ENCODE measurements at places on chromosomes 16 and 17.

GRCh38 chr16:12468552-12468951 lies 335.1 kb downstream of the CPPED1 start:
- DNase-seq: no peak

DNA sequence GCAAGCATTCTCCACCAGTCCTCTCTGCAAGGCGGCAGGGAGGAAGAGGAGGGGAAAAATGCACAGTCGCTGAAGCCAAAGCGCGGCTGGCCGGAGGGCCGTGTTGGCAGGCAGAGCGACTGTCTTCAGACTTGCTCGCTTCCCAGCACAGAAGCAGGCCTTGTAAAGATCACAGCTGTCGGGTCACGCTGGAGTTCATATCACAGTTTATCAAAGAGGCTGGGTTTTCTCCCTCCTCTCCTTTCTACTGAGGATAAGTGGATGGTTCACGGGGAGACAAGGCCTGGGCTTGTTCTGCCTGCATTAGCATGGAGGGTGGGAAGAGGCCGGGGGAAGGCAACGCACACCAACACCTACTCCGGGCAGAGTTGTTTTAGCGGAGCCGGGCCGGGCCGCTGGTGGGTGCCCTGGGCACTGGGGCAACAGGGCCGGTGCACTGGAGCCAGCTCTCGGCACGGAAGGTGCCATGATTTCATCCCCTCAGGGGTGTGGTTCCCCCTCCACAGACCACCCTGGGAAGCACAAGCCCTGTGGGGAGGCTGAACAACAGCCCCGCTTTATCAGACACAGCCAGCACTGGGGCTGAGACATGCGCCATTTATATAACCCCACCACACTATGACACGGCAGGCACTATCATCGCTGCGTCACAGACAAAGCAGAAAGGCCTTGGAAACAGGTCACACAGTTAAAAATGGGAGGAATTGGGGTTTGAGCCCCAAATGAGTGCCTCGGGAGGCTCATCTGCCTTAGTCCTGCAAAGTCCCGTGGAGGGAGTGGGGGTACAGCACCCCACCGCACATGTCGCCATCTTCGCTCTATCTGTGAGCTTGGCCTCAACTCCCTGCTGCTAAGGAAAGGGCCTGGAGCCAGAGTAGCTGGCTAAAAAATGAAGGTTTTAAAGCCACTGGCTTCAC lies 40.3 kb upstream of the MTSS2 start:
- DNase-seq: no peak

GRCh38 chr17:1725642-1726511 lies 1.4 kb downstream of the WDR81 start:
- no peak for DNase-seq

DNA sequence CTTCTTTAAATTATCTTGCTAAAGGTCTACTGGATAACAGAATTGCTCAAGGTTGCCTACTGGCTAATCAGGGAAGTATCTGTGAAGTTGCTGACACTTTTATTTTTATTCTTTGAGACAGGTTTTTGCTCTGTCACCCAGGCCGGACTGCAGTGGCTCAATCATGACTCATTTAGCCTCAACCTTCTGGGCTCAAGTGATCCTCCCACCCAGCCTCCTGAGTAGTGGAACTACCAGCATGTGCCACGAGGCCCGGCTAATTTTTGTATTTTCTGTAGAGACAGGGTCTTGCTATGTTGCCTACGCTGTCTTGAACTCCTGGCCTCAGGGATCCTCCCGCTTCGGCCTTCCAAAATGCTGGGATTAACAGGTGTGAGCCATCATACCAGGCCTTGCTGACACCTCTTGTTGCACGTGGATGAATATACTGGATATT lies 43.1 kb downstream of the GLG1 start:
- no peak for DNase-seq

GRCh38 chr17:74918906-74919305 lies 4.1 kb downstream of the USH1G start:
- no peak for DNase-seq

- DNase-seq: peak; percentile 77
Measured at GRCh38 chr17:60135151-60135950, 14.4 kb upstream of the CA4 start.

GRCh38 chr17:80613732-80614071 lies 69.1 kb downstream of the RPTOR start:
- no peak for DNase-seq

GRCh38 chr17:32854207-32854606 lies 22.7 kb downstream of the MYO1D start:
- no peak for DNase-seq

GRCh38 chr17:48374650-48375230 lies 55.3 kb downstream of the SKAP1 start:
- DNase-seq: no peak

DNA sequence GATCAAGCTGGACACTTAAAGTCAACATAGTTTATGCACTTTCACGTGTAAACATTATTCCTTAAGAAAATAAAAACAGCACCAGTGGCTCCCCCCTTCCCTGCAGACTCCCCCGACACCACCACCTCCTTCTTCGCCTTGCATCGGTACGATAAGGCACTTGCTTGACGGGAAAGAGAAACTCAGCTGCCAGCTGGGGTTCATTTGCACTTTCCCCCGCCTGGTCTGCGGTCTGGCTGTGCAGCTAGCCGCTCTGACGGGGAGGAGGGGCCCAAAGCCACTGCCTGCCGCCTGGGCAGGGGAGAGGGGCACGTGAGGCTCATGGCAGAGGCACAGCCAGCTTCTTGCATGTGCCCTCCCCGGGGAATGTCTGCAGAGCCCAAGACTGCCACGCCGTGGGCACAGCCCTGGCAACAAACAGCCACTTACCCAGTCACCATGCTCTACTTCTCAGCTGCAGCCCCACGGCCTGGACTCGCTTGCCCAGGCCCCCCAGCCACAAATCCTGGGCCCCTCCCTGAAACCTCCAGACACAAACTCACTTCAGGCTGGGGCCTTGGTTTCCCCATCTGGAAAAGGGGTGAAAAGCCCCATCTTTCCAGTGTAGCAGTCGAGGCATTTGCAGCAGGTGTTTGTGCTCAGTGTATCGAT lies 16.5 kb upstream of the PRM1 start:
- peak; percentile 34 for DNase-seq

DNA sequence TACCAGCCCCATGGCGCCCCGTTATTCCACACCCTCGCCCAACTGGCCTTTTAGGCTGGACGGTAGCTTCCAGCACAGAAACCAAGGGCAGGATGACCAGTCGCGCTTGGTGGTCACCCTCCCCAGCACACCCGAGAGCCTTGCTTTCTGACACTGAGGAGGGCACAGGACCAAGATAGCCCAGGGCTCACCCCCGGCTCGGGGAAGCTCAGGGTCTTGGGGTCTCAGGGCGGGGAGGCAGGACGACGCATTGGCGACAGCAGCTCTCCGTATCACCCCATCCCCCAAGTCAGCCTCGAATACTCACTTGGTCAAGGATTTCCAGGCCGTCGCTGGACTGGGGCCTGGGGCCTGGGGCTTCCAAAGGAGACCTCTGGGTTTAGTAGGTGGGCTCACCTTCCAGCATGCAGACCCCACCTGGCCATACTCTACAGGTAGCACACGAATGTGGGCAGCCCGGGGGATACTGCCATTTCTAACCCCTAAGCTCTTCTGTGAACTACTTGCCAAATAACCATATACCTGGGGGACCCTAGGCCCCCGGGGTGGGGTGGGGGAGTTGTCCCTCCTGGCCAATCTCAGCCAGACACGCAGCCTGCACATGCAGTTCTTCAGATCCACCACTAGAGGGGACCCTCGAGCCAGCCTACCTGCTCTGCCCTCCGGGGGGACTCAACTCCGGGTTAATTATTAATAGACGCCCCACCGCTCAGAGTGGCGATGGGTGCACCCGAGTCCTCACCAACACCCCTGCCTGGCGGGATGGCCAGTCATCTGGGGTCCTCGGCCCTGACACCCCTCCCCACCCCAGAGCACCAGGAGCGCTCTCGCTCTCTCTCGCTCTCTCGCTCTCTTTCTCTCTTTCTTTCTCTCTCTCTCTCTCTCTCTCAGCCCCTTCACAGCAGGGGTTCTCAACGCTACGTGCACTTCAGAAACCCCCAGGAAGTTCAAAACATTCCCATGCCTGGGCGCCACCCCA lies 30.0 kb downstream of the TBC1D16 start:
- DNase-seq: peak; percentile 32

DNA sequence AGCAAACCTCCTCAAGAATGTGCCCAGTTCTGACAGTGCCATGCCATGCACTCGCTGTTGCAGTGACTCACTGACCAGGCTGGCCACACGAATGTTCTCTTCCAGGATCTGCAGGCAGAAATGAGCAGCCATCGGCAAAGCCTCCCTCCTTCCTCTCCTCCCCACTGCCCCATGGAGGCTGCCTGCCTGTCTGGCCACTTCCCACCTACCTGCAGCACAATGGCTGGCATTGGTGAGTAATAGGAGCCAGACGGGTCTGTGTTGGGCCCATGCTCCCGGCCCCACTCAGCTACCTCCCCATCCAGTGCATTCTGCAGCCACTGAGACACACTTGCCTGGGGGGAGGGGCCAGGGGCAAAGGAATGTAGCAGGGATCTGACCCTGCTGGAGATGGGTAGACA lies 2.8 kb upstream of the MATCAP1 start:
- DNase-seq: no peak

GRCh38 chr16:86212706-86213436 lies 297.5 kb upstream of the FOXF1 start:
- DNase-seq: no peak

DNA sequence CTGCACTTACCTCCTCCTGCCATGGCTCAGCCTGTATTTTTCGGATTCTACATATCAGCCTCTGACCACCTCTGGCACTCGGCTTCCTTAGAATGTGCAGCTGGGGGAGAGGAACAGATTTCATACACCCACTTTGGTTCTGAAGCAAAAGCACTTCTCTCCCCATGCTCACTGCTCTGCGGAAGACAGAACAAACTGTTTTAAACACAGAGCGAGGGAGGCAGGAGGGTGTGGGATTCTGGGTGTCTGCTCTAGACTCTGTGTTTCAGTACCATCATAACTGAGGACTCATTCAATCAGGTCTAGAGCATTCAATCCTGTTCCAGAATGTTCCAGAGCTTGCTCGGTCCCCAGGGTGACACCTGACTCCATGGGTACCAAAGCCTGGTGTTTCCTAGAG lies 239.1 kb downstream of the GRIN2A start:
- no peak for DNase-seq

DNA sequence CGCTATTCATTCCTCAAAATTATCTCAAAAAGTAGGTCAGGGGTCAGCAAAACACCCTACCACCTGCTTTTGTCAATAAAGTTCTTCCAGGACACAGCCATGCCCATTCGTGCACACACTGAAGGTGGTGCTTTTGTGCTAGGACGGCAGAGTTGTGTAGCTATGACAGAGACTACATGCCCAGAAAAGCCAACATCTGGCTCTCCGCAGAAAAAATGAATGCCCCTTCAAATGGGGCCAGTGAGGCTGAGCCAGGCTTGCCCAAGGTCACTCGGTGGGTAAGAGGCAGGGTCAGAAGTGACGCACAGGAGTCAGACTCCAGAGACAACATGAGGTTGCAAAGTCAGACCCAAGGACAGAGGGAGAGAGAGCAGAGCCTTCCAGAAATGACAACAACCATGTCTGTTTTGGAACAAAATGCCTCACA lies 200.1 kb downstream of the XYLT1 start:
- no peak for DNase-seq

- no peak for DNase-seq
Measured at GRCh38 chr17:31446195-31446967, 54.9 kb downstream of the RAB11FIP4 start.

DNA sequence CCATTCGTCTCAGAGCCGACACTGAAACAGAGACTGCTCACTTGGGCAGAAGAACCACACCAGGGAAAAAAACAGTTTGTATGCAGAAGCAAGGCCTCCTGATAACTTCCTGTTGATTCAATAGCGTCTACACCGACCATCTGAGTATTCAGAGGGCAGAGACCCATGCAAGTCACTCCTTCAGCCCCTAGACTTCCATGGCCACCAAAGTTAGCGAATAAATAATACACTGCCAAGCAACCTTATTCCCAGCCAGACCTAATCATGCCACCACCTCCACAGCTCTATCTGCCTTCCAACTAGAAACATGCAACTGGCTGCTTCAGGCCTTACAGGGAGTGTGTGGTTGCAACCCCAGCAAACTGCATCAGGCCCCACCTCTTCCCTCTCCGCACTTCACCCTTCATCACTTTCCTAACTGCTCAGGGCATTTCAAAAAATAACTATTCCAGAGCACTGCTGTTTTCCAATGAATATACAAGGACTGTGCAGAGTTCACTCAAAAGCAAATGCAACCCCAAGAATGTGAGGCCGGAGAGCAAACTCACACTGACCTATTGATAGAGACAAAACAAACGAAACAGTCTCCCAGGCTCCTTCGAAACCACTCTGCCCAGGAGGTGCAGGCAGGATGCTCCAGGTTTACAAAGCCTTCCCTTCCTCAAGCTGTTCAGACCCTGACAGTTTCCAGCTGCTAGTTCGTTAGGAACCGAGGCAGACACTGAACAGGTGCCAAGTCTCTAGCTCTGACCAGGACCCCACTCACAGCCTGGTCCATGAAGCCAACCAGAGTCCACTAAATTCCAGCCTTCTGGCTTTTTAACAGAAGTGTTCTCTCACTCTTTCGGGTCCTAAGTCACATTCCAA lies 3.6 kb downstream of the USP7 start:
- no peak for DNase-seq

- no peak for DNase-seq
Measured at GRCh38 chr17:1423456-1424135, 23.6 kb upstream of the YWHAE start.

- no peak for DNase-seq
Measured at GRCh38 chr16:79946252-79946651, 345.7 kb upstream of the MAF start.

DNA sequence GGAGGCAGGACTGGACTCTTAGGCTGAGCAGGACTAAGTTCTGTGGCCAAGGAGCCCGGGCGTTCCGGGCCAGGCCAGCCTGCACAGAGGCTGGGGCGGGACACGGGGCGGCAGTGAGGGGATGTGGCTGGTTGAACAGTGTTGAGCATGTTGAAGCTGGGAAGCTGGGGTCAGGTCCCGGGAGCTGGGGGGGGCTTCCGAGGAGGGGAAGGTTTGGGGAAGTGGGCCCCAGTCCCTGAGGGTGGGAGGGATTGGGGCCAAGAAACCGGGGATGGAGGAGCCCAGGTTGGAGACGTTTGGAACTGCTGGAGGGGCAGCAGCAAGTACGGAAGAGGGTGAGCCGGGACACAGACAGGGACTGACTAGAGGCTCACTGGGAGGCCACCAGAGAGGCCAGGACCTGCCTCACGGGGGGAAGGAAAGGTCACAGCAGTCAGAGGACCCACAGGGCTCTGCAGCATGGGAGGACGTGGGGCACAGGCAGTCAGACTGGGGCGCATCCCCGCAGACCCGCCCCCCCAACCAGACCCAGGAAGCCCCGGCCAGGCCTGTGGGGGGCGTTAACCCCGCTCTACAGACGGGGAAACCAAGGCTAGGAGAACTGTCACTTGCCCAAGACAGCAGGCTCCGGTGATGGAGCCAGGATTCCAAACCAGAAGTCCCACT lies 9.5 kb downstream of the TAX1BP3 start:
- no peak for DNase-seq

DNA sequence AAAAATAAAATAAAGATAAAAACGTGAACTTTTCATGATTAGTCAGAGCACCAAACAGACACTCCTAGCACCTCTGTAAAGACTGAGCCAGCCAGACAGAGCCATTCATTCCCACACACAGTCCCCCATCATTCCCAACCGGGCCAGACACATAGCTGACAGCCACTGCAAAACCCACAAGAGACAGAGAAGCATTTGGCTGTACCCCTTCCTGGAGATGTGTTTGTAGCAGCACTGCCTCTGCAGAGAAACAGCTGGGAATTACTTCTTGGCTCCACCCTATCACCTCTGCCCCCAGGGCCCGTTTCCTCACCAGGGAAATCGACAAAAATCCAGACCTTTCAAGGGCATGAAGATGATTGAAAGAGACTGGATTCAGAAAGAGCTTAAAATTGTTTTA lies 46.4 kb downstream of the MYH11 start:
- DNase-seq: no peak

All from stimulated activated CD4-positive, alpha-beta T cell treated with anti-CD3 and anti-CD28 coated beads, Interleukin-15, amount 100 ng/mL, for 1 hour (primary cell).